Stimulated activated naive CD4-positive, alpha-beta T cell treated with Interleukin-2 at 50 U/mL for 16 hours (primary cell): ENCODE measurements at places on chromosomes 3 and 15.
A peak's percentile ranks its signal among the peaks of the same experiment; 100 is the strongest.

DNA sequence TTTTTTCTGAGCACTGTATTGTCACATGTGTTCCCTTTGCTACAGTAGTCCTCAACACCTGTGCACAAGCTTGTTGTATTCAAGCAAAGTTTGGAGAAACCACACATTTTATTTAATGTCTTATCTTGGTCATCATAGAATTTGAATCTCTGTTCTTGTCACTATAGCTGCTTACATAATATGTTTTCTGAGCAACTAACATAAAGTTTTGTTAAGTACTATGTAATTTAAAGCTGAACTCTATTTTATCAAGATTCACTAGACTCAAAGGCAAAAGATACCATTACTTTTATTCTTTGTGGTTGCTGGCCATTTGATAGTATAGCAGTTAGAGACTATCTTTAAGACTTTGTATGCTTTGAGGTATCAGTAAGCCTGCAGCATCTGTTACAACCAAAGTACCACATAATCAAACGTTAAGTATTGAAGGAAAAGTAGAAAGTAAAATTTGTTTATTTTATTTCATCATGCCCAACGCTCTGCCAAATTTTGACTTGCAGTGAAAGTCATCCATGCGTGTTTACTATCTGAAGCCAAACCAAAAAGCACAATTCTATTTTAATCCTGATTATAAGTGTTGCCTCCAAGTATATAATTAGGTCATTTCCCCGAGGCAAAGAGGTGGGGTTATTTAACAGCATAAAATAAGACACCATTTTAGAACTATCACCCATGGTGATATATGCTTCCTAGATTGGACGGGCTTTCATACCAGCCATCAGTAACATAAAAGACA, 10.3 kb upstream of the ABHD10 start:
- DNase-seq = no peak

GRCh38 chr15:27731776-27732175, 367.3 kb downstream of the OCA2 start:
- DNase-seq = no peak

DNA sequence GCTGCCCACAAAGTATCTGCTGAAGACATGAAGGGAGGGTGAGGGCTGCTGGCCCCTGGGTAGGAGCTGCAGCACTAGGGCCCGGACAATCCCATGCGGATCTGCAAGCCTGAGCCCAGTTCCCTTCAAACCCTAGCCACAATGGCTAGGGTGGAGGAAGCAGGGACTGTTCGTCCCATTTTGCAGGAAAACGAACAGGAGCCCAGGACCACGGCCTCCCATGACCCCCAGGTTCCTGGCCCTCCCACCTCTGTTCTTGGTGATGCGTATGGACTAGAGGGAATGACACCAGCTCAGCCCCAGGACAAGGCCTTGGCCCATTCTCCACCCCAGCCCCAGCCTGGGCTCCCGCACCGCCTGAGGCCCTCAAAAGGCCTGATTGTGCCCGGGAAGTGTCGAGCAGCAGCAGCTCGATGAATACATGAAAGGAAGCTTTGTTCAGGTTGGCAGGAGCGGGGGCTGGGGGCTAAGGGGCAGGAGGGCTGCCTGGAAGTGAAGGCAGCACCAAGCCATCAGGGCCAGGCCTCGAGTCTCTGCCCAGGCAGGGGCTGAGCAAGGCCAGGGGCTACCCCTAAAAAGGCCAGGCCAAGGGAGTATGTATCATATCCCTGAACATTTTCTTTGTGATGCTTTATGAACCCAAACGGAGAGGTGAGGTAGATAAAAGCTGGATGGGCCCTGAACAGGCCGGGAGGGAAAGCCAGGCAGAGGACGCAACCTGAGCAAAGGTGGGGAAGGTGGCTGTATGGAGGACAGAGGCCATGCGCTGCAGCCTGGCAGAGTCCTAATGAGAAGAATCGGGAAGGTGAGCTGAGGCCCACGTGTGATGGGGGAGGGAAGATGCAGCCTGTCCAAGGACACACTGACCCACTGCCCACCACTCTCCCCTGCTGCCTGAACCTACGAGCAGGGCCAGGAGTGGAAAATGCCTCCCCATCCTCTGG, 12.2 kb downstream of the SEMA7A start:
- DNase-seq = no peak

DNA sequence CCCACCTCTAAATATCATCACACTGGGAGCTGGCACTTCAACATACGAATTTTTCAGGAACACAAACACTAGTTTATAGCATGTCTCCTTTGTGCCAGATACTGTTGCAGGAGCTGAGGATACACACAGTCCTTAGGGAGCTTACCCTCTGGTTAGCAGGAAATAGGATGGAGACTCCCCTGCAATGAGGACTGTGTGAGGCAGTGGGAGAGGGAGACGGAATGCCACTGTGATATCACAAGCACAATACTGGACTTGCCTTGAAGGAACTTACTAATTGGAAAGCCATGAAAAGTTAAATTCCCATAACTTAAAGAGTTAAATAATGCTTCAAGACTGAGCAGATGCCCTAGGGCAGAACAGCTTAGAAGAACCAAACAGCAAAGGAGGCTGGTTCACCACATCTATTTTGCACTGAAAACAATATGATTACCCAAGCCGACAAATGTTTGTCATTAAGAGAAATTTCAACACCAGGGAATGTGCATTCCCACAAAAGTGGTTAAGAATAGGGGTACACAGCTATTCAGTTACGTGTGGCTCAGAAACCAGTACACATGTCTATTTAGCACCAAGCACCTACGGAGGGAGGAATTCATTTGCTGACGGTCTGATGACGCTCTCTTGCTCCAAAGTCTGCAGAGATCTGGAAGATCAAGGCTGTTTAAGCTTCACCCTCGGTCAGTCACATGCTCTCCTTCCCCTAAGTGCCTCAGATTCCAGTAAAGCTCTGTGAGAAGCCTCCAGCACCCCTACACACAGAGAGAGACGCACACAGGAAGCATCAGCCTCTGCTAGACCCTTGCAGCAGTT, 5.2 kb downstream of the TBC1D2B start:
- no peak for DNase-seq

- no peak for DNase-seq
Measured at GRCh38 chr15:51721199-51721960, 16.1 kb downstream of the LYSMD2 start.

GRCh38 chr3:58962040-58962651, 87.7 kb downstream of the CFAP20DC start:
- DNase-seq = no peak

DNA sequence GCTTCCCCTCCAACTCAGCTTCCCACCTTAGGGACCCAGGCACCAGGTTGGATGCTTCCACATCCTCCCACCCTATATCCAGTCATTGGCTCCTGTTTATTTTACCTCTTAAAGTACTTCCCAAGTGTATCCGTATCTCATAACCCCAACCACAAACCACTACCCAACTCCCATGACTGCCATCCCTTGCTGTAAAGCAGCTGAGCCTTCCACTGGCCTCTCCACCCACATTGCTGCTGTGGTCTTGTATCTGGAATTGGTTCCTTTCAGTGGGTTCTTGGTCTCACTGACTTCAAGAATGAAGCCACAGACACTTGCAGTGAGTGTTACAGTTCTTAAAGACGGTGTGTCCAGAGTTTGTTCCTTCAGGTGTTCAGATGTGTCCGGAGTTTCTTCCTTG, 79.8 kb upstream of the HRH1 start:
- DNase-seq = no peak

DNA sequence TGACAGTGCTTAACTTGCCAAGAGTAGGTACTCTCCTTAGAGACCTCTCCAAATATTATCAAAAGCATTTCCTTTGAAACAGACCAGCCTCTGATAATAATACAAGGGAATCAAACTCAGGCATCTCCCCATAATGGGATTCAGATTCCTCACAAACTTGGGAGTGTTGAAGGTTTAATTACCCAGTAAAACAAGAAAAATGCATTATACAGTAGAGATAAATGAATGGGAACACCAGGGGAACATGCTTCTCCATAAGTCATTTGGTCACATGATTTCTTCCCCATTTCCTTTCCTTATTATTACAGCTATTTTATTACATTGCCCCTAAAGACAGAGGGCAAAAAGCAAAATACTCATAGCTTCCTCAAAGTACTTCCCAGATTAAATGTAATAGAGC, 325.0 kb upstream of the CDIN1 start:
- no peak for DNase-seq

GRCh38 chr3:13569641-13570390, 20.9 kb downstream of the FBLN2 start:
- DNase-seq = no peak

GRCh38 chr3:16609927-16610580, 4.8 kb upstream of the DAZL start:
- no peak for DNase-seq

GRCh38 chr3:116425126-116425525, 20.2 kb downstream of the LSAMP start:
- no peak for DNase-seq

DNA sequence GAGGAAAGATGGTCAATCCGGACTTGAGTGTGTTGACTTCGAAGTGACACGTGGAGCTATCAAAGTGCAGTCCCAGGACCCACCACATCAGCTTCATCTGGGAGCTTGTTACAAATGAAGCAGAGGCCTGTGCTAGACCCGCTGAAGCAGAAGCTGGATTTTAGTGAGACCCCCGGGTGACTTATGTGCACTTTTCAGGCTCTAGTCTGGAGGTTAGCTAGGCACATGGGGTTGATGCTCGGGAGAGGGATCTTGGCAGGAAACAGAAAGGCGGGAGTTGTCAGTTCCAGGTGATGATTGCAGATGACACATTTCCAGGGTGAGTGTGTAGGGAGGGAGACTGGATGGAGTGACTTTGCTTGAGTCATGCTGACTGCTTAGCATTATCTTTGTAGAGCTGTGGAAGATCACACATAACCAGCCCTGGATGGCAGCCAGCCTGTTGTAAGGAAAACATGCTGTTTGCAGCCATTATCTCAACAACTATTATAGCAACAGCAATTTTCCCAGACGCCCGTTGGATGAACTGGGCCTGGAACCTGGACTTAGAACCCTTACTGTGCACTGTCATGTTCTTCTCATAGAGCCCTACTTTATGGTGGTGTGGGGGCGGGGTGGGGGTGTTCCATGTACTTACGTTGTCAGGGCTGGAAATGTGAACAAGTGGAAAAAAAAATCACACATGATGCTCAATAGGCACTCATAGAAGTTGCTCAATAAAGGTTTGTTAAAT, 122.4 kb downstream of the THSD4 start:
- no peak for DNase-seq

GRCh38 chr3:172070269-172070668, 30.9 kb downstream of the FNDC3B start:
- no peak for DNase-seq

GRCh38 chr3:179760944-179761343, 108.1 kb downstream of the USP13 start:
- no peak for DNase-seq

- DNase-seq = no peak
Measured at GRCh38 chr3:166190360-166190759, 353.1 kb upstream of the BCHE start.

GRCh38 chr15:41827290-41827879, 507 bp upstream of the JMJD7 start:
- DNase-seq = peak; percentile 19

GRCh38 chr3:150000641-150001040, 29.9 kb upstream of the PFN2 start:
- DNase-seq = no peak

- DNase-seq = no peak
Measured at GRCh38 chr3:13770170-13771169, 109.4 kb downstream of the WNT7A start.

GRCh38 chr15:63920504-63921175, 86.9 kb upstream of the HERC1 start:
- no peak for DNase-seq

GRCh38 chr3:22729981-22730380, 473.1 kb upstream of the UBE2E2 start:
- no peak for DNase-seq
